ENCODE measurements at places on chromosomes 13 and 19.

DNA sequence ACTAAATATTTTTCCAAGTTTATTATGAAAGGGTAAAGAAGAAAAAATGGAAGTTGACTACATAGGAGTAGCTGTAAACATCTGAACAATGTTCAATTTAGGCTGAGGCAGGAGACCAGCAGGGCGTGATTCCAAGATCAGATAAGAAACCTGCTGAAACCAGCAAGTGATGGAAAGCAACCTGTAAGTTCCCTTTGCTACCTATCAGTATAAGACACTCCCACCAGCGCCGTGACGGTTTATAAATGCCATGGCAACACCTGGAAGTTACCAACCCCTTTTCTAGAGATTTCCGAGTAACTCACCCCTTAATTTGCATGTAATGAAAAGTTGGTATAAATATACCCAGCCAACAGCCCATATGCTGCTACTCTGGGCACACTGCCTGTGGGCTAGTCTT lies 1.1 kb upstream of the ZNF45 start:
- no peak for DNase-seq

DNA sequence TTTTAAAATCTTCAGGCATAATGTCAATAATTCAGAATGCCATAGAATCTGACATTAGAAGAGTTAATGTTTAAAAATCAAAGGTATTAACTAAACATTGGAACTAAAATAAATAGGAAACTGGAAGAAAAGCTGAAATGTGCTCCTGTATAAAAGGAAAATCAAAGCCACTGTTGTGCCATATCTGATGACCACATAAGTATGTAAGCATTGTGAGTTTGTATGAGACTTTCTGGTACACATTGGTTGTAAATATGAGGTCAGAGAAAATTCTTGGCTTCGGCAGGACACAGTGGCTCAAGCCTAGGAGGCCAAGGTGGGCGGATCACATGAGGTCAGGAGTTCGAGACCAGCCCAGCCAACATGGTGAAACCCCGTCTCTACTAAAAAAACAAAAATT lies 48.3 kb upstream of the INTS6 start:
- DNase-seq = peak; percentile 26

DNA sequence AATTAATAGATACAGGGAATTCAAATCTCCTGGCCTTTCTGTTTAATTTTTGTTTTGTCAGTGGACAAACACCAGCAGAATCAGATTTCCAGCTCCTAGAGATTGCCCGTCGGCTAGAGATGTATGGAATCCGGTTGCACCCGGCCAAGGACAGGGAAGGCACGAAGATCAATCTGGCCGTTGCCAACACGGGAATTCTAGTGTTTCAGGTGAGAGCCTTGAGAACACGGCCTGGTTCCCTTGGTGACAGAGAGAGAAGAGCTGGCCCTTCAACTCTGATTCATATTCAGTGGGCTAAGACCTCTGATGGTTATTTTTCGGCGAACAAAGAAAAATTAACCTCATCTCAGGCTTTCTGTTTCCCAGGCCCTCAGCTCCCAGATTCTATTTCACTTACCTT lies 191.3 kb downstream of the STK24 start:
- DNase-seq = no peak

GRCh38 chr19:43595605-43595998 lies 332 bp downstream of the IRGQ start:
- DNase-seq = no peak

DNA sequence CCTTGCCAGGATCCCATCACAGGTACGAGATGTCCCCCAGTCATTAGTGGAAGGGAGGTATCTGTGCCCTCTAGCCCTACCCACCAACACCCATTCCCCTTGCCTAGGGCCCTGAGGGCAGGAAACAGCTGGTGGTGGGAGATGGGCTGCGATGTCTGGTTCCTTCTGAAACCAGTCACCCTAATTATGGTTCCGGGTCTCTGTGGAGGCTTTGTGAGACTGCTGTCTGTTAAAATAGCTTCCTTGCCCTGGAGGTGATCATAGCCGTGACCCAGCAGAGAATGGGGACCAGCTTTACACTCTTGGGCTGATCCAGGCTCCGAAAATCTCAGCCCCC lies 5.5 kb downstream of the ALDH16A1 start:
- no peak for DNase-seq

- DNase-seq = peak; percentile 95
These were observed 8.1 kb upstream of the ZNF784 start for GRCh38 chr19:55632463-55632834.

DNA sequence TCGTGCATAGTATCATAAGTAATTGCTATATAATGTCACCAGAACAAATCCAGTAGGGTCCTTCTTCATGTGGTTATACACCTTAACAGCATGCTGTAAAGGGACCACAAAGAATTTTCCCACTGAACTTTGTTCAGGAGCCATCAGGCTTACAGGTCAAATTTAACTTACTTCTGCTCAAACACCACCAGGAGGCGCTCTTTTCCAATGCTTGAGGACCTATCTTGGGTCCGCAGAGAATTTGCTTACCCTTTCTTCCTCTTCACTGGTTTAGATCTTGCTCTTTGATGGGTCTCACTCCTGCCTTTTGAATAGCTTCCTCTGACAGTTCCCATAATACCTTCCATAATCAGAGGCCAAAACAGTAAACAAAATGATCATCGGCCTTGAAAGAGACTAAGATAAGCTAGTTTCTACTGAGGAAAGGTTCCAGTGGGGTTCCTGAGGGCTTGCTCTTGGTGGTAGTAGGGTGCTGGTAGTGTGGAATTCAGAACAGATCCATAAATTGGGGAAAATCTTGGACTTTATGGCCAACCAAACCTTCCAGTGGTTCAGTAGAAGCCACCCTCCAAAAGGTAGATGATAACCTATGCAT lies 37.4 kb downstream of the SCGB2B2 start:
- peak; percentile 84 for DNase-seq

DNA sequence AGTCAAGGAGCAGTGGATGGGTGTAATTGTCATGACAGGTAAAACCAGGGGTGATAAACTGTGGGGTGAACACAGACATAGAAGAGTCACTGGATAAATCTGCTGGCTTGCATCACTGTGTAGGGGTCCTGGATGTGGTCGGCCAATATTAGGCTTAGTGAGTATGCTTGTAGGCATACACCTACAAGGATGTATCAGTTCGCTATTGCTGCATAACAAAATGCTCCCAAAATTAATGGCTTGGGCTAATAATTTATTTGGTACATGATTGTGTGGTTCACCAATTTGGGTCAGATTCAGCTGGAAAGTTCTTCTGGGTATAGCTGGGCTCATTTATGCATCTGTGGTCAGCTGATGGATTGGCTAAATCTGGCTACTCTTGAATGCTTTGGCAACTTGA lies 11.2 kb upstream of the EVI5L start:
- DNase-seq = no peak

- no peak for DNase-seq
These were observed 28.0 kb downstream of the FRY start for GRCh38 chr13:32059511-32059984.

DNA sequence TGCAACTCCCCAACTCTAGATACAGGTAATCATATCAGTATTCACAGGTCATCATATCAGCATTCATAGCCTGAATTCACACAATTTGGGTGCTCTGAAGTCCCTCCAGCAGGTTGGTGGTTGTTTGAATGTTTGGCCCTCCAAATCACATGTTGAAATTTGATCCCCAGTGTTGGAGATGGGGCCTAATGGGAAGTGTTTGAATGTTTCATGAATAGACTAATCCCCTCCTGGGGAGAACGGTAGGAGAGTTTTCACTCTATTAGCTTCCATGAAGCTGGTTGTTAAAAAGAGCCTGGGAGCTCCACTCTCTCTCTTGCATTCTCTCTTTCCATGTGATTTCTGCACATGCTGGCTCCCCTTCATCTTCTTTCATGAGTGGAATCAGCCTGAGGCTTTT lies 288.6 kb upstream of the PCDH9 start:
- DNase-seq = no peak

DNA sequence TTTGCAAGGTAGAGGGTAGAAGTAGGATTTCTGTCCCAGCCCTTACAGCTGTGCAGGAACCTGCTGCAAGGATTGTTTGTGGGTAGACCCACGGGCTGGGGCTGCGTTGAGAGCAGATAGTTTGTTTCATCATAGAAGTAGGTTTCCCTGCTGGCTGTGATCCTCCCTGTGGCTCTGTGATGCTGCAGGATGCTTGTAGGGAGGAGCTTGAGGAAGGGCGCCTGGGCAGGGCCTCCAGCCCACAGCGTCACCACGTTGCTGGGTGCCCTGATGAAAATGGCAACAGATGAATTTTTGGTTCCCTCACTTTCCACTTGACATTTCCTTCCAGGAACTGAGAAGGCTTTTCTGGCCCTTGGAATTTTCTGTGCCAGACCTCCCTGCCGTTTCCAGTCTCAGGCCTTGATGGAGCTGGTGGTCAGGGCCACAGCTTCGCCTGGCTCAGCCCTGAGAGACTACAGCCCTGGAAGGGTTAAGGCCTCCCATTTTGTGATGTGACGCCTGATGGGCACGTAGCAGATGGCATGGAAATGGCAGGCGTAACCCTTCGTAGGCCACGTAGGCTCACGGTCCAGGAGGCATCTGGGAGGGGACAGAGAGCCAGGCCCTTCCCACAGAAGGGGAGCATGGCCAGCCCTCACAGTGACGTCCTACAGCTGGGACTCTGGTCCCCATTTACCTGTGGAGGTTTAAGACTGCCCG lies 42.2 kb downstream of the GATAD2A start:
- no peak for DNase-seq
